CD4-positive, alpha-beta T cell (primary cell): ENCODE measurements at places on chromosomes 12 and 14. TPM values are rescaled to one million over a fixed set of nuclear protein-coding genes. Genes with fewer than 3 reads are reported as not detected.

NPFF gene
- total RNA-seq, result not detected

DNA sequence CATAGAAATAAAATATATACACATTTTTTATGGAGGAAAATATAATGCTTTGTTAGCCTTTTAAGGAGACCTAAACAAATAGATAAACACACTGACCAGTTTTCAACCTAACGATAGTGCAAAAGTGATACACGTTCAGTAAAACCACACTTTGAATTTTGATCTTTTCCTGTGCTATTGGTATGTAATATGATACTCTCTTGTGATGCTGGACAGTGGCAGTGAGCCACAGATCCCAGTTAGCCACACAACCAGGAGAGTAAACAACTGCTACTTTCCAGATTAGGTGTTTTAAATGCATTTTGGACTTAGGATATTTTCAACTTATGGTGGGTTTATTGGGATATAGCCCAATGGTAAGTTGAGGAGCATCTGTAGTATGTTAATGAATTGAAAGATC, 243.1 kb downstream of the ERC1 start:
- no peaks in the 10 kb centered on the region for H3K27me3 ChIP-seq
- no peak for DNase-seq
- peaks cover 12% of the 10 kb centered on the region for H3K36me3 ChIP-seq
- H3K4me3 ChIP-seq, result no peak overlapping the region
- H3K4me1 ChIP-seq, result no peaks in the 10 kb centered on the region

ZDHHC22 gene
- total RNA-seq, result not detected

GRCh38 chr12:110936367-110937103, 16.2 kb upstream of the MYL2 start:
- H3K4me3 ChIP-seq, result no peak overlapping the region
- no peak overlapping the region for H3K27ac ChIP-seq
- DNase-seq, result no peak
- H3K4me1 ChIP-seq, result peaks cover 6% of the 10 kb centered on the region
- H3K27me3 ChIP-seq, result no peaks in the 10 kb centered on the region
